ENCODE measurements at places on chromosomes 4 and X.
A peak's percentile ranks its signal among the peaks of the same experiment; 100 is the strongest.

DNA sequence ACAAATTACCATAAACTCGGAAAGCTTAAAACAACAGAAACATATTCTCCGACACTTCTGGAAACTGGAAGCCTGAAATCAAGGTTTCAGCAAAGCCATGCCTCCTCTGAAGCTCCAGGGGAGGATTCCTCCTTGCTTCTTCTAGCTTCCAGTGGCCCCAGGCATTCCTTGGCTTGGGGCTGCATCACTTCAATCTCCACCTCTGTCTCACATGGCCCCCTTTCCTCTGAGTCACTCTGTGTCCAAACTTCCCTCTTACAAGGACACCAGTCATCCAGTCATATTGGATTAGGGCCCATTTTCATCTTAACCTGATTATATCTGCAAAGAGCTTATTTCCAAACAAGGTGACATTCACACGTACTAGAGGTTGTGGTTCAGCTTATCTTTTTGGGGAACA lies 17.3 kb downstream of the PARM1 start:
- no peak for DNase-seq

DNA sequence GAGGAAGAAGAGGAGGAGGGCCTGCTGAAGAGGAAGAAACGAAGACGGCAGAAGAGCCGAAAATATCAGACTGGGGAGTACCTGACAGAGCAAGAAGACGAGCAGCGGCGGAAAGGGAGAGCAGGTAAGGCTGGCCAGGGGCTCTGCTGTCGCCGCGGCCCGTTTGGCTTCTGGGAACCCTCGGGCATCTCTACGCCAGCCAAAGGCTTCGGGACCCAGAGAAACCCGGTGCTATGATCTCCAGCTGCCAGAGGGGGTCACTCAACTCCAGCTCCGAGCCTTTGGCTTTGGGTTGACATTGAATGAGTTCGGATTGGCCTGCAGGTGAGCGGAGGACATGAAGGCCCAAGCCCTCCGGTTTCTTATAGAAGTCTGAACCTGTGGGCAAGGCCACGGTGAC lies 42.8 kb downstream of the BCORL1 start:
- DNase-seq, result no peak

- DNase-seq, result no peak
These were observed 133.5 kb upstream of the MED14 start for GRCh38 chrX:40868868-40869267.

DNA sequence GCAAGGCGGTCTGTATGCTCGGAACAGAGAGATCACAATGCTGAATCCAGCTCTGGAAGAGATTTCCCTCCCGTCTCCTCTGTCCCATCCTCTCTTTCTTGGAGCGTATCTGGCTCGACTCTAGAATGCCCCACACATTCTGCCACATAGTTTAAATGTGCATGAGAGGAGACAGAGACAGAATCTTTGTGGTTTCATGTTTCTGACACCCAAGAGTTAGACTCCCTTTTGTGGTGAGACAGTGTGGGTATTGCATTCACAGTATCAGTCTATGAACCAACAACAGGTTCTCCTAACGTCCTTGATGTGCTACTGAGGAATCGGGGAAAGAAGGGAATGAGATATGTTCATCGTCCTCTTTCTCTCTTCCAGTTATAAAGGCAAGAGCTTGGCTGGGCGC lies 25.3 kb downstream of the FAM47E start:
- no peak for DNase-seq

- no peak for DNase-seq
These were observed 2361.2 kb downstream of the ARAP2 start for GRCh38 chr4:33883111-33883510.

GRCh38 chrX:22032084-22032483 lies at the start of gene PHEX:
Gene PHEX, plus strand, starts transcription at chrX:22032325. Its CDS starts 681 bp downstream, at chrX:22033006.
- no peak for DNase-seq

- no peak for DNase-seq
These were observed 43.6 kb downstream of the TSC22D3 start for GRCh38 chrX:107731831-107732502.

GRCh38 chrX:989959-990510 lies 222.4 kb downstream of the CRLF2 start:
- DNase-seq, result no peak

DNA sequence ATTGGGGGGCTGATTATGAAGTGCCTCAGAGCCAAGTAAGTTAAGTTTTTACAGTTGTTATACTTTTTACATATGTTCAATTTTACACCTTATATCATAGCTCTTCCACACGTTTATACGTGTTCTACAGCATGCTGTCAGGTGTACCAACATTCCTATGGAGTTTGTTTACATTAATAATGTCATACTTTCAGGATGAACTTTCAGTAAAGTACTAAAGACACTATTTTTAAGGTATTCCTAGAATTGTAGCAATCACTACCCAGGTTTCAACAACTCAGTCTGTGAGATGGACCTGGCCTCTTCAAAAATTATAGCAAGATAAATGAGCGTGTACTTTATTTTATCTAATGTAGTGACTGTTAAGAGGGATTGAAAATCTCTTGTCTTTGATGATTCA lies 92.6 kb downstream of the PTPN13 start:
- DNase-seq, result no peak

- no peak for DNase-seq
These were observed 10.3 kb downstream of the USP46 start for GRCh38 chr4:52648836-52649235.

GRCh38 chr4:145308598-145308997 lies 128.2 kb upstream of the OTUD4 start:
- DNase-seq, result no peak

DNA sequence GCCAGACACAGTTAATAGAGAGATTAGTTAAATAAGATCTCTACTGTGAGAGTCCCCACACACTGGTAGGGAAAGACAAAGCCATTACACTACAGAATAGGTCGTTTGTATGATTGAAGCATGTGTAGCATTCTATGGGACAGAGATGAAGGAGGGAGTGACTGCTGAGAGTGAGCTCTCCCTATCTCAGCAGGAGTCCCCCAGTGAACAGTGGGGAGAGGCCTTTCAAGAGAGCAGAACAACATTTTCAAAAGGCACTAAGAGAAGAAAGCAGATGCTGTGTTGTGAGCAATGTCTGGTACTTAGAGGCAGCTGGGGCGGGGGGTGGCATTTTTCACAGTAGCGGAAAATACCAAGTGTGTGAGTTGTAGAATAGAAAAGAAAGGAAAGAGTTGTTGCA lies 413.6 kb downstream of the AFF2 start:
- no peak for DNase-seq

- DNase-seq, result no peak
These were observed 9.6 kb downstream of the MAMLD1 start for GRCh38 chrX:150372756-150373155.

GRCh38 chrX:13381514-13381913 lies 61.7 kb upstream of the ATXN3L start:
- DNase-seq, result no peak

DNA sequence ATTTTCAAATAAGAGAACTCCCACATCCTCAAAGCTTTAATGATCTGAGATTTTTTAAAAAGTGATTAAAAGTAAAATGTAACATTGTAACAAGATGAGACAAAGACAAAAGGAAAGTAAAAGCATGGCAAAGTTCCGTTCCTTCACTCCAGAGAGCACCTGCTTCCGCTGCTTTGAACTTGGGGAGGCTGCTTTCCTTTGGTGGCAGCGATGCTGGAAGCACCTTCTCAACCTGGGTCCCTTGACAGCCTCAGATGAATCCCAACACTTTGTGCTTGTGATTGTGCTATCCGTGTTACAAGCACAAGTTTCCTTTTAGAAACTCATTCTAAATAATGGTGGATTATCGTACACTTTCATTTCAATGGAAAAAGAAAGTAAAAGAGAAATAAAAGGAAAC lies 59.7 kb downstream of the HADH start:
- no peak for DNase-seq

DNA sequence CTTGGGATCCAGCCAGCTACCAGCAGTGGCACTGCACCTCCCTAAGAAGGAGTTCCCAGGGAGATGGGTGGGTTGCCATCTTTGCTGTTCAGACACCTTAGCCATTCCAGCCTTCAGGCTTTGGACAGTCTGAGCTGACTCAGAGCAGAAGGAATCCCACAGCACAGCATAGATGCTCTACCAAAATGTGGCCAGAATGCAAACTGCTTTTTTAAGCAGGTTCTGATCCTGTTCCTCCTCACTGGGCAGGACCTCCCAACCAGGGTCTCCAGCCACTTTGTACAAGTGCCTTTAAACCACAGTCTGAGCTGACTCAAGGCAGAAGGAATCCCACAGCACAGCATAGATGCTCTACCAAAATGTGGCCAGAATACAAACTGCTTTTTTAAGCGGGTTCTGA lies 209.0 kb downstream of the NPNT start:
- DNase-seq, result no peak

DNA sequence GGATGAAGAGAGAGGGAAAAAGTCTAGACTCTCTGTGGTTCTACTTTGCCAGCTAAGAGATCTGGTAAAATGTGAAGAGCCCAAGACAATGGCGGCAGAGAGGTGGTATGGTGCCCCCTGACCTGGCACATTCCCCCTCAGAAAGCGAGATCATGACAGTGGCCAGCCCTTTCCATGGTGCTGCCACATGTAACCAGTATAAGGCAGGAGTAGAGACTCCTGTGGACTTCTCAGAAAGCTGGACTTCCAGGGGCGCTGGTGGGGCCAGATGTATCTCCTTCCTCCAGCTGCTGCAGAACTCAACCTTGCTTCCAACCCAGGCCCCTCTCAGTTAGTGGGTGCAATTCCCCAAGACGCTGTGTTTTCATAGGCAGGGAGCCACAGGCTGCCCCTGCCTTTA lies 9.6 kb downstream of the CTAG1A start:
- no peak for DNase-seq

- DNase-seq, result no peak
These were observed 21.1 kb downstream of the VSIG4 start for GRCh38 chrX:66018585-66019309.

GRCh38 chr4:79177388-79177787 lies 148.5 kb downstream of the NAA11 start:
- no peak for DNase-seq

- no peak for DNase-seq
These were observed 48.9 kb upstream of the UCP1 start for GRCh38 chr4:140617499-140618248.

GRCh38 chr4:55078987-55079386 lies 46.4 kb downstream of the KDR start:
- DNase-seq, result no peak

GRCh38 chr4:102036016-102036415 lies 245.5 kb downstream of the BANK1 start:
- no peak for DNase-seq

GRCh38 chr4:25563071-25563564 lies 92.5 kb upstream of the SLC34A2 start:
- DNase-seq, result peak; percentile 57

DNA sequence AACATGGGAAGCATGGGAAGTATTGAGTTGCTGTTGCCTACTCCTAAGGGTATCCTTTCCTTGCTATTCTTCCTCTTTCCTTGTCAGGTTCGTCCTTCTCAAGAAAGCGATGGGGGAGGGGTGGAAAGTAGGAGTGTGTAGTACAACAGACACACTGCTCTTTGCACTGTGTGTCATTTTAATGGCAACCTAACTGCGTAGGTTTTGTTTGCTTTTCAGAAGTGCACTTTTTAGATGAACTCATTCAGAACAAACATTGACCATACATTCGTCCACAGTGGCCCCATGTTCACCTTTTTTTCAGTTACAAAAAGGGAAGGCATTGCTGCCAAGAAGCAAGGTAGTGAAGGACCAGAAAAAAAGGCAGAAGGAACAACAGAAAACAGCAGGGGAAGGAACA lies 10.2 kb upstream of the YIPF6 start:
- no peak for DNase-seq

- no peak for DNase-seq
These were observed 628 bp downstream of the MXD4 start for GRCh38 chr4:2261110-2261852.

- no peak for DNase-seq
These were observed 25.3 kb upstream of the SOD3 start for GRCh38 chr4:24770032-24770584.

DNA sequence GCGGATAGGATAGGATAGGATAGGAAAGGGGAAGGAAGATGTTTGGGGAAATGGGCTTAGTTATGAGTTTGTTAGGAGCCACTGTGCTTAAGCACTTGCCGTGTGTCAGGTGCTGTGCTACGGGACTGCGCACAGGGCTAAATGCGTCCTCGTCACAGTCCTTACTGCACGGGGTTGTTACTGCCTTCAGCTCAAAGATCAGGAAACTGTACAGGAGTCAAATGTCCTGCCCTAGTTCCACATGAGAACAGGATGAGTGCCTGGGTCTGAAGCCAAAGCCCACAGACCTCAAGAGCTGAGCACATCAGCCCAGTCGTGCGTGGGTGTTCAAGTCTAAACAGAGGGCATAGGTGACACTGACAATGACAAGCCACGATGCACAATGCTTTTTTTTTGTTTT lies 15.0 kb downstream of the ACSL1 start:
- no peak for DNase-seq

DNA sequence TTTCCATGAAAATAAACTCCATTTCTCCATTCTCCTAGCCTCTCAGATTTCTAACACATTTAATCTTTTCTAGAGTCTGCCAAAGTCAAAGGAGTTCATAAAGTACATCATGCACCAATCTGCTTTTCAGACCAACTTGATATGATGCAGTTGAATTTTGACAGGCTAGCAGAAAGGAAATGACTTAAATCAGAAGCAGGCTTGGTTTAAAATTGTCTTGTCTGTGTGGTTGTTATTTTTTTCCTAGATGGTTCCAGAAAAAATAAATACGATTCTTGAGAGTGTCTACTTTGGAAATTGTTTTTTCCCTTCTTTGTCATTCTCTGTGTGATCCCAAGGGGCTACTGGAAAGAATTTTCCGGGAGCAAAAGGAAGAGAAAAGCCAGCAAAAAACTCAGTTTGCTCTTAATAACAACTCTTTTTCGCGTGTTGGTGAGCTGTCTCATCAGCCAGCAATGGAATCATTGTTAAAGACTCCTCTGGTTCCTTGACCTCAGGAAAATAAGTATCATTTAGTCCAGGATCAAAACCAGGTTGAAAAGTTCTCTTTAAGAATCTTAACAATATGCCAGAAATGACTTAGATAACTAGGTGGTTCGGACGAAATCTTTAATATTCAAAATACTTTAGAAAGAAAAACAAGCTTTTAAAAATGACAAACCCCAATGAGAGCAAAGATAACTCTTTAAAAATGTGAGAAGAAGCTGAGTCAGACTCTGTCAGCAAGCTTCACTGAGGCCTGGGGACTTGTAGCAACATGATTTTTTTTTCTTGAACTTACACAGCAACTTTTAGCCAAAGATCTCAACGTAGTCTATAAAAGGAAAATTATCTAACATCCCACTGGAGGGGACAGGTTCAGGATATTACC lies 49.7 kb upstream of the GAB1 start:
- no peak for DNase-seq

DNA sequence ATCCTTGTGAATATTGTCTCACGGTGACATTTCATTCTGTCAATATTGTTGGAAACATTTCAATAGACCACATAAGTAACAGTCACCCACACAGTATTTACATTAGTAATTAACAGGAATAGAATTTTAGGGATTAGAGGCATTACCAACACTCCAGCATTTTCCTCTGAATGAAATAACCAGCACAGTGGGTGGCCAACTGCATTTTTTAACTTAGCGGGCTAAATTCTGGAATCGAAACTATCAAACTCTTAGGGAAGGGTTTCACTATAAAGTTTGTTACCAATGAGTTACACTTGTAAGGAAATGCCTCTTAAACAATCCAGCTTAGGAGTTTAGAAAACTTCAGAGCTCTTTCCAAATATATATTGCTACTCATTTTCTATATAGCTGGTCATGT lies 403.0 kb downstream of the ADGRL3 start:
- DNase-seq, result no peak
